LHCN-M2 (cell line): ENCODE measurements at places on chromosomes 13 and 19. TPM values are rescaled to one million over a fixed set of nuclear protein-coding genes. Genes with fewer than 3 reads are reported as not detected.

LGALS4 gene
- not detected in 2 replicates for total RNA-seq

KLK3 gene
- total RNA-seq = not detected in 2 replicates

CEACAM8 gene
- total RNA-seq = not detected in 2 replicates

ZNF415 gene
- 2.4 and 2.9 TPM in 2 replicates for total RNA-seq

NRTN gene
- total RNA-seq = not detected in 2 replicates

KIR2DL1 gene
- not detected in 2 replicates for total RNA-seq

PPAN gene
- 37.8 and 41.6 TPM in 2 replicates for total RNA-seq

FPR3 gene
- total RNA-seq = not detected in 2 replicates

ZNF66 gene
- total RNA-seq = 3.5 and 6.1 TPM in 2 replicates

ETV2 gene
- total RNA-seq = 0.46 and 1.5 TPM in 2 replicates

NLRP13 gene
- not detected in 2 replicates for total RNA-seq

PRR36 gene
- not detected in 2 replicates for total RNA-seq

ALG5 gene
- 34.6 and 40.2 TPM in 2 replicates for total RNA-seq

VAV1 gene
- total RNA-seq = not detected in 2 replicates

FGF21 gene
- not detected in 2 replicates for total RNA-seq

PLPPR3 gene
- total RNA-seq = 0.06 TPM in 1 of 2 replicates, not detected in the other

ZNF682 gene
- total RNA-seq = 1.2 and 4.3 TPM in 2 replicates

IGFL1 gene
- not detected in 2 replicates for total RNA-seq

PLK5 gene
- total RNA-seq = not detected in 2 replicates

DCLK1 gene
- total RNA-seq = 1.9 and 3.1 TPM in 2 replicates

PCDH17 gene
- not detected in 2 replicates for total RNA-seq

MUC16 gene
- total RNA-seq = not detected in 2 replicates

STAP2 gene
- total RNA-seq = 1.1 and 2.9 TPM in 2 replicates

MAP4K1 gene
- total RNA-seq = 0.19 and 2.0 TPM in 2 replicates

CASP14 gene
- total RNA-seq = not detected in 2 replicates

LILRA1 gene
- not detected in 2 replicates for total RNA-seq

DGKH gene
- 3.7 and 4.8 TPM in 2 replicates for total RNA-seq

SNRPA gene
- total RNA-seq = 97.5 and 115 TPM in 2 replicates

IRGQ gene
- 20.1 and 23.2 TPM in 2 replicates for total RNA-seq

KCNC3 gene
- total RNA-seq = not detected in 2 replicates

EDNRB gene
- 1.7 and 2.1 TPM in 2 replicates for total RNA-seq

ZNF724 gene
- total RNA-seq = 20.3 and 34.5 TPM in 2 replicates

SERP2 gene
- 4.9 and 5.1 TPM in 2 replicates for total RNA-seq

ADM5 gene
- 1.2 TPM in 2 replicates for total RNA-seq

TTC9B gene
- total RNA-seq = not detected in 2 replicates

GNG7 gene
- total RNA-seq = not detected in 2 replicates

CEACAM16 gene
- total RNA-seq = not detected in 2 replicates

SMIM44 gene
- not detected in 2 replicates for total RNA-seq

DLL3 gene
- 2.4 and 2.6 TPM in 2 replicates for total RNA-seq

PEG3 gene
- not detected in 2 replicates for total RNA-seq

LIM2 gene
- total RNA-seq = not detected in 2 replicates

ZNF264 gene
- total RNA-seq = 24.2 and 40.3 TPM in 2 replicates

CPB2 gene
- not detected in 2 replicates for total RNA-seq
